Omental fat pad (tissue), 4 donors: ENCODE measurements at places on chromosomes 7 and 10. TPM values are rescaled to one million over a fixed set of nuclear protein-coding genes. Genes with fewer than 3 reads are reported as not detected.

DNA sequence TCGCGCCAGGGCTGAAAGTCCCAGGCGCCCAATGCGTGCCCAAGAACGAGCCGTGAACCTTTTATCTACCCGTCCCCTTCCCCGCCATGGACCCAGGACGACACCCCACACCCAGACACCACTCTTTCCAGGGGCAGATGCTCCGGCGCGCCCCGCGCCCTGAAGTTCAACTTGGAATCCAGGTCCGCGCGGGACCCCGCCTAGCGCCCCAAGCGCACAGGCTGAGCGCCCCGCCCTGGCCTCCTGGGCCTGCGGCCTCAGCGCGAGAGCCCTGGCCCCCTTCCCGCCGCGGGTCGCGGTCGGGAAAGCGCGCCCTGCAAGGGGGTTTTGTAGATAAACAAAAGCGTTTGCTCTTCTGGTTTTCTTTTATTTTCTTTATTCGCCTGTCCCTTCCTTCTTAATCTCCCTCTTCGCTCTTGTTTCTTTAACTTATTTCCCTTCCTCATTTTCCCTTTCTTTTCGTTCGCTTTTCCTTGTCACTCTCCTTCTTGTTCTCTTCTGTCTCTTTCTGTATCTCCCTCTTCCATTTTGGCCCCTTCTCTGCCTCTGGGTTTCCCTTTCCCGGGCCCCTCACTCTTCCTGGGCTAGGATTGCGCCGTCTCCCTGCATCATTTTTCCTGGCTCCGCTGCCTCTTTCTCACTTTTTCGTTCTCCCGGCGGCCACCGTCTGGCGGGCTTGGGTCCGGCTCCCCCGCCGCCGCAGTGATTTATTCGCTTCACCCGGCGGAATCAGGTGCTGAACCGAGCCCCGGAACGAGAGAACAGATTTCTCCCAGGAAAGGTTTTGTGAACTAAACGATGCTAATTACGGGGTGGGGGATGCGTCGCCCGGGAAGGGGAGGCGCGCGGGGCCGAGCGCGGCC lies 15.3 kb upstream of the PAX2 start:
- DNase-seq = no peak

Gene NME8
- not detected for total RNA-seq

DNA sequence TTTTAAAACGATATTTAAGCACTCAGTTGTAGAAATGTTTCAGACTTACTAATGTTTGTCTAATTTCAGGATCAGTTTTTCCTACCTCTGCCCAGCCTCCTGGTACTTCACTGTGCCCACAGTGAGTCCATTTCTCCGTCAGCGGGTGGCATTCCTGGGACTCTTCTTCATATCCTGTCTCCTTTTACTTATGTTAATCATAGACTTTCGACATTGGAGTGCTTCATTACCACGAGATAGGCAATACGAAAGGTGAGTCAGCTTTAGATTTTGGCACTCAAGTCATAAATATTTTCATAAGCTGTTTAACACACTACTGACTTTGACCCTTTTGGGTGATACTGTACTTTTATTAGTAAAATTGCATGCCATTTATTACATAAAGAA lies 2.1 kb downstream of the ENTPD7 start:
- DNase-seq = no peak

Gene ZNF487
- 3.7 TPM for total RNA-seq

Gene SFRP4
- total RNA-seq = 3.5 TPM
